ENCODE measurements at places on chromosomes 6 and 20.

- DNase-seq = no peak
These were observed 94.2 kb upstream of the SRSF6 start for GRCh38 chr20:43363506-43363905.

DNA sequence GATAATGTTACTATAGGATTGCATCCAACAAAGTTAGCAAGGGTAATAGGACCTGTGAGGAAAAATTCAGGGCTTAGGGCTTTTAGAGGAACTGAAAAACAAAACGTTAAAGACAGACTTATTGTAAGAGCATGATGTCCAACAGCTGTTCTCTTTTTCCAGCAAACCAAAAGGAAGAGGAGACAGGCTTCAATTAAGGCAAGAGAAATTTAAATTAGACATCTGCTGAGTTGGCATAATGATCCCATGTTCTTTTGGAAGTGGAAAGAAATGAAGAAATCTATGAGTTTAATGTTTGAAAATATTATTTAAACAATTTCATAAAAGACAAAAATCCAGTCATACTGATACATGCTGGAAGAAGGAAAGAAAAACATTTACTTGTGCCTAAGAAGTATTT is 95.7 kb upstream of the HMGCLL1 start:
- no peak for DNase-seq

- no peak for DNase-seq
These were observed 217.2 kb downstream of the LAMA2 start for GRCh38 chr6:129100164-129100563.

GRCh38 chr6:48229841-48230240 is 118.8 kb upstream of the PTCHD4 start:
- DNase-seq = no peak

GRCh38 chr20:54633374-54634355 is 158.3 kb downstream of the DOK5 start:
- no peak for DNase-seq

DNA sequence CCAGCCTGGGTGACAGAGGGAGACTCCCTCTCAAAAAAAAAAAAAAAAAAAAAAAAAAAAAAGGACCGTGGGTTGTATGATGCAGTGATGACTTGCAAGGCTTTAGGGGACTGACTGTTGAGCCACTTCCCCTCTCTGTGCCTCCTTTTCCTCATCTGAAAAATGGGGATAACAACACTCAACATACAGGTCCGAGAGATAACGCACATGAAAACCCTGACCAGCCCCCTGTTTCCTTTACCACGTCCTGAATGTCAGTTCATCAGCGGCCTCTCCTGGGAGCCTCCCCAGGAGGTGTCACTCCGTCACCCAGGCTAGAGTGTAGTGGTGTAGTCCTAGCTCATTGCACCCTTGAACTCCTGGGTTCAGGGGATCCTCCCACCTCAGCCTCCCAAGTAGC is 3.9 kb downstream of the SLA2 start:
- DNase-seq = no peak

GRCh38 chr20:52290569-52290968 is 99.0 kb upstream of the ZFP64 start:
- DNase-seq = no peak

DNA sequence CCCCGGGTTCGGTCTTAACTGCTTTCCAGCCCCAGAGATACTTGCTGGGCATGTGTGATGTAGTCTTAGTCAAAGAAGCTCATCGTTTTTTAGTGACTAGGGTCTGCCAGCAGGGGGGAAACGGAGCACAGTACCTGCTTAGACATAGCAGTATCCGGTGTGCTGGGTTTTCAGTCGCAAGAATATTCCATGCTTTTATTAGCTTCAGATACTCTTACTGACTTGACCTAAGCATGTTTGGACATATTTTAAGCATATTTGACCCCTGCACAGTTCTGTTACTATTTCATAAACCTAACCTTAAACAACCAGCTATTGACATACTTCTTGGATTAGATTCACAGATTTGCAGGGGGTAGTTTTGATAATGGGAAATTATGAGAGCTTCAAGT is 3.0 kb downstream of the E2F3 start:
- DNase-seq = no peak

DNA sequence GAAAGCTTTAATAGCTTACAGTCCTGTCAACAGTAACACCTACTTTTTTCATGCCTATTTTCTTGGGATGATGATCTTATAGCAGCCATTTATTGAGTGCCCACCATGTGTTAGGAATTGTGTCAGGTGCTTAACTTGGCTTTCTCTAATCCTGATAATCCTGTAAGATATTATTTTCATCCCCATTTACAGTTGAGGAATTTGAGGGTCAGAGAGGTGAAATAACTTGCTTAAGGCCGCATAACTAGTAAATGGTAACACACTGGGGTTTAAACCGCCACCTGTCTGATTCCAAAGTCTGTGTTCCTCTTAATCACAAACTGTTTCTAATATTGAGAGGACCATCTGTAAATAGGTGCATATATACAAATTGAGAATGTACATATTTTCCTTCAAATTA is 55.5 kb downstream of the NCOA3 start:
- no peak for DNase-seq

DNA sequence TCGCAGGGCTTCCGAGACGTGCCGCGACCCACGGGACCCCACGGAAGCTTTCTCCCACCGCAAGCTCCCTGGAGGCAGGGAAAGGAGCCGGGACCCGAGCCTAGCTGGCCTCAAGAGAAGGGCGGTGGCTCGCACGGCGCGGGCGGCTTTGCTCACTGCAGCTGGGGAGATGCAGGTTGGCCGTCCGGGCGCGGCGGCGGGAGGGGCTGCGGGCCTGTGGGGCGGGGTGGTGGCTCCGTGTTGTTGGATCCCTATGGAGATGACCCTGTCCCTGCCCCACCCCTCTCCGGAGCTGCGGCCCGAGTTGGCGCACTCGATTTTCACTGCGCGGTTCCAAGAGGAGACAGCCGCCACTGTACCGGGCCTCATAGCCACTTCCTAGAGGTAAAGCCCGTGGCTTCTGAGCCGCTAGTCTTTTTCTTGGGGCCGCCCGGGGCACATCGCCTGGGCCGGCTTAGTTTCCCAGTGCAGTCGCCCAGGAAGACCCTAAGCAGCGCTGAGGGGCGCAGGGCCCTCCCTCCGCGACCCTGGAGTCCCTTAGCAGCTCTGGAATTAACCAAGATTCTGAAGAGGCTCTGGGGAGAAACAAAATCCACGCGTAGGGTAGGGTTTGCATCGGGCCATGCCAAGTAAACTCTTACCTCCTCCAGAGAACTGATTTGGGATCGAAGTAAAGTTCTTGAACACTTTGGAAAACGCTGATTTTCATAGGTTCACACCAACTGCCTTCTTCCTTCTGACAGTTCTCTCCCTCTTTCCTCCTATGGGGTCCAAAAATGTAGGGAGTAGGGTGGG is at the start of gene ECT2L:
Gene ECT2L (plus strand): TSS at position 279 of the 795 bp plus-strand sequence. CDS start 17,188 bp downstream, outside the sequence.
- no peak for DNase-seq

DNA sequence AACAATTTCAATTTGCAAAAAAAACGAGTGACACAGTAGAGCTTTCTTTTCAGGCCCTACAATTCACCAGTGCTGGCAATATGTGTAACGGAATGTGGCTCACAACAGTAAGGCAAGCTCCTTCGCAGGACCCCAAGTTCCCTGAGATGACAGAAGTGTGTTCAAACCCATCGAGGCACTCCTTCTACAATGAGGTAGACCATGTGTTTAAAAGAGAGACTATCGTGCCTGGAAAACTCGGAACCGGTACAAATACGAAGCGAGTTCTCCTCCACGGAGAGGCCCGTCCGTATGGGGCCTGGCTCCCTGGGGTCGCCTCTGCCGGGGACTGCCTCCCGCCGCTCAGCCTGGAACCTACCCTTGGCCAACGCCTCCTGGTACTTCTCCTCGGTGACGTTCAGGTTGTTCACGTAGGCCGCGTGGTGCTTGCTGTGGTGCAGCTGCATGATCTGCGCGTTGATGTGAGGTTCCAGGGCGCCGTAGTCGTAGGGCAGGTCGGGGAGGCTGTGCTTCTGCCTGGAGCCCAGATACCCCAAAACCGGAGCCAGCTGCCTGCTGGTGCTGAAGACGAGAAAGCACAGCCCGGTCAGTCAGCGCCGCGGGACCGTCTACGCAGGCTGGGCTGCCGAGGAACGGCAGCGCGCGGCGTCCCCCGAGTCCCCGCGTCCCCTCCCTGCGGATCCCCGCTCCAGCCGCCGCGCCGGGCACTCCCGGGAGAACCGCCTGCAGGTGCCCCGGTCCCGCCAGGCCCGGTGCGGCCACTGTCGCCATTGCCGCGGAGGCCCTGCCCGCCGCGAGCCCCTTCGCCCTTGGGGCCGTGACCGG is 526 bp downstream of the SOD2 start:
- no peak for DNase-seq

- no peak for DNase-seq
These were observed 53.5 kb upstream of the BMP6 start for GRCh38 chr6:7672066-7673062.

- no peak for DNase-seq
These were observed 15.2 kb downstream of the APMAP start for GRCh38 chr20:24977336-24977735.

- no peak for DNase-seq
These were observed 213.9 kb downstream of the KCNQ5 start for GRCh38 chr6:72835749-72836148.

DNA sequence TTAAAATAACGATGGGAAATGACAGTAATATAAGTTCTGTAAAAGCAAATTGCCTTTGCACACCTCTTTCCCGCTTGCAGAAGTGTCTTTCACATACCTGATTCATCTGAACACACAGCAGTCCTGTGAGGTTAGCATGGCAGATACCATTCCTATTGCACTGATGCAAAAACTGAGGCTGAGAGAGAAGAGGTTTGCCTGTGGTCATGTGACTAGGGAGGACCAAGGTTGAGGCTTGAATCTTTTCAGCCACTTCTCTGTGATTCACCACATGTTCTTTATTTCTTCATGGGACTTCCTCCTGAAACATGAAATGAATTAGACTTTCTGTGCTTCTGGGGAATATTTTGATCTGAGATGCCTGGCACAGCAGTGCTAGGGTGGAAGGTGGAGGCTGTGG is 92.9 kb downstream of the VEGFA start:
- DNase-seq = no peak

GRCh38 chr6:157610451-157610999 is 212.5 kb upstream of the SNX9 start:
- no peak for DNase-seq

DNA sequence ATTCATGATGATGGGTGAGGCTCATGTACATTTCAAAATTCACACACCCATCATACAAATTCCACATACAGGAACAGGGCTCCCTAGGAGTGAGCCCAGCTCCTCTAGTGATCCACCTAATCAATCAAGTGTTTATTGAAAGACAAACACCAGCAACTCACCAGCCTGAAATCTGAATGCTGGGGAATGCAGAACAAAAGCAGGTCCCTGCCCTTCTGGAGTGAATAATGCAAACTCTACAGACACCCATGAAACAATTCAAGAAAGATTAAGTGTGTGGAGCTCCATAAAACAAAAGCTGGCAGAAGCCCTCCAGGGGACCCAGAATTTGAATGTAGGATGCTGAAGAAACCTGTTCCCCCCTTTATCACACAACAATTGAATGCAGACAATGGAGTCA is 396.7 kb upstream of the JARID2 start:
- DNase-seq = no peak

- DNase-seq = no peak
These were observed 112.3 kb upstream of the TOP1 start for GRCh38 chr20:40916276-40916675.

- no peak for DNase-seq
These were observed 38.4 kb downstream of the RRBP1 start for GRCh38 chr20:17643531-17644188.

- DNase-seq = no peak
These were observed 50.7 kb downstream of the OPN5 start for GRCh38 chr6:47832386-47833100.

GRCh38 chr20:42338294-42339201 is 720.4 kb upstream of the CHD6 start:
- DNase-seq = no peak

DNA sequence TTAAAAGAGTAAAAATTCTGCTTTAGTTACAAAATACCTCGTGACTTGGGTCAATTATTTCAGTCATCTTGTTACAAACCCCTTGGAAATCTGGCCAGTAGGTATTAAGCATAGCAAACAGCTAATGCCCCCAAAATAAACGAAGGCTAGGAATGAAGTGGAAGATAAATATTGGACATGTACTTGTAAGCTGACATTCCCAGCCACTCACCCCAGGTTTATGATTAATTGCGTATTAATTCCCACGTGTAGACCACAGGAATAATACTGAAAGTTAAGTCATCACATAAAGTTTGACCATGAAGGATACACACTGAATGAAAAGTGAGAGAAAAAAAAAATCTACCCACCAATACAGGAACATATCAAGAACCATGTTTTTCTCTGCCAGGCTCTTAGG is 936.5 kb upstream of the ADGRB3 start:
- DNase-seq = no peak

GRCh38 chr6:45844986-45845385 is 170.7 kb downstream of the CLIC5 start:
- no peak for DNase-seq

GRCh38 chr6:48743738-48744137 is 632.7 kb upstream of the PTCHD4 start:
- DNase-seq = no peak

DNA sequence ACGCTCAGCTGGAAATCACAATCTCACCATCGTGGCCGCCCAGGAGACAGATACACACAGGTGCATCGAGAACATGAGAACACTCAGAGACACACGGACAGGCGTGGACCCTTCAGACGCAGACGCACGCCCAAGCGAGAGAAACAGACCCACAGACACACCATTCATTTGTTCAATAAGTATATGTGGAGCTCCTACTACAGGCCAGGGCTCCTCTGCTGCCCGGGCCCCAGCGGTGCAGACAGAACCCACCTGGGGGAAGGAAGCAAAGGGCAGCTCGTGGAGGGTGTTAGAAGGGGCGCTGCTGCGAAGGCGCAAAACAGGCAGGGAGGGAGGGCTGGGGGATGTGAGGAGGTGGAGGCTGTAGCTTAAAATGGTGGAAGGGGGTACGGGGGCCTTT is 39.2 kb downstream of the SRC start:
- DNase-seq = no peak

DNA sequence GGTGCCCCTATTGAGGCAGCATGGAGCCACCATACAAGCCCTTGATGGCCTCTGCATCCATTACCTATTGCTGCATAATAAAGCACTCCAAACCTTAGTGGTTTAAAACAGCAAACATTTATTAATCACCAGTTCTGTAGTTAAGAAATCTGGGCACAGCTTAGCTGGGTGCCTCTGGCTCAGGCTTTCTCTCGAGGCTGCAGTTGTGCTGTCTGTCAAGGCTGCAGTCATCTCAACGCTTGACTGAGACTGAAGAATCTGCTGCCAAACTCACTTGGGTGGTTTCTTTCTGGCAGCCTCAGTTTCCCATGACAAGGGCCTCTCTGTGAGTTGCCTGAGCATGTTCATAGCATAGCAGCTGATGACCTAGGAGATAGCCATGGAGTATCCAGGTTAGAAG is 207.4 kb upstream of the LRFN2 start:
- DNase-seq = no peak
